RWPE2 (cell line): ENCODE measurements at places on chromosomes 1 and 21.

DNA sequence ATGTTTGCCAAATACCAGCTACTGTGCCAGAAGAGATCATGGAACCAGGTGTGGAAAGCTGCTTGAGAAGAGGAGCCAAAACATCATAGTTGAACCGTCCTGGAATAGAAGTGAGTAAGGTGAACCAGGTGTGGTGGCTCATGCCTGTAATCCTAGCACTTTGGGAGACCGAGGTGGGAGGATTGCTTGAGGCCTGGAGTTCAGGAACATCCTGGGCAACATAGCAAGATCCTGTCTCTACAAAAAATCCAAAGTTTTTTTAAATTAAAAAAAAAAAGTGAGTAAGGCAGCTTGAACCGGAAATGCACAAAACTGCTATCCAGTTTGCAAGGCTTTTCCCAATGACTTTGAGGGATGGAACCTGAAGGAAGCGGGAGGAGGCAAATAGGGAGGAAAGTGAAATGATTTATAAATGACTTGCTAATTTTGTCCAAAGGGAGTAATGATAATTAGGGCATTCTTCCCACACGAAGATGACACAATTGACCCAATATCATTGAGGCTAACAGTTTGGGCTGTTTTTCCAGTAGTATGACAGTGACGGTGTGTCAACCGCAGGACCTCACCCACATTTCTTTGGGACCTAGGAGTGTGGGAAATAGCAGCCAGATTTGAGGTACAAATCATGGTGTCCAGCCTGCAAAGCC lies 1.5 kb upstream of the CNN3 start:
- DNase-seq, result no peak

- DNase-seq, result no peak
Observed at GRCh38 chr1:224733027-224733911, 117.2 kb downstream of the CNIH3 start.

DNA sequence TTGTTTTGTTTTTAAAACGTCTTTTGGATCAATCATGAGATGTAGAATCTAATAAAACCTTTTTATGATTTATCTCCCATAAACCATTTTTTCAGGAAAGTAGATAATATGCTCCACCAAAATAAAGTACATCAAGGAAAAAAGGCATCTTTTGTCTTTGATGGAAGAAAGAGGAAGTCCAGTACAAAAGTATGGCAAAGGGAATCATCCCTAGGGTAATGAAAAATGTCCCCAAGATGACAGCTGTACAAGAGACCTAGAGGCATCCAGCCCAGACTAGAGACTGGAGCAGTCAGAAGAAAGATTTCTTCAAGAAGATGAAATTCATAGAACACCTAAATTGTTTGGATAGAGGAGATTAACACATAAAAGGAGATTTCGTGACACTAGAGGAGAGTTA lies 32.3 kb upstream of the GFI1 start:
- DNase-seq, result no peak

DNA sequence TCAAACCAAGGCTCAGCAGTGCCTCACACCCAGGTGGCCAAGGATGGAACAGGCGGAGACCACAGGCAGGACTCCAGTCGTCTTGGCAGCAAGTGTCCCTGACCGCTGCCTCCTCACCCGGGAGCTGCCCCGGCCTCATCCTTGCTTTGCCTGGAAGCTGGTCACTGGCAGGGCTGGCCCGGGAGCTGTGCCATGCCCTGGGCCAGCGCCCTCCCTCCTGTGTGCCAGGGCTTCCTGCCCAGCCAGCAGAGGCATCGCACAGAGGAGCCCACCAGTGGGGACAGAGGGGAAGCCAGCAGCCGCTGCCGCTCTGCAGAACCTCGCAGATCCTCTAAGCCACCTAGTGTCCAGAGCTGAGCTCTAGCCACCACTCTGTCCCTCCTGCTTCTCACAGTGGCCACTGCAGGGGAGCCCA lies 7.8 kb downstream of the CASZ1 start:
- no peak for DNase-seq

GRCh38 chr1:173355281-173356031 lies 121.7 kb upstream of the PRDX6 start:
- no peak for DNase-seq

GRCh38 chr1:156654700-156655099 lies 12.8 kb downstream of the BCAN start:
- DNase-seq, result no peak

DNA sequence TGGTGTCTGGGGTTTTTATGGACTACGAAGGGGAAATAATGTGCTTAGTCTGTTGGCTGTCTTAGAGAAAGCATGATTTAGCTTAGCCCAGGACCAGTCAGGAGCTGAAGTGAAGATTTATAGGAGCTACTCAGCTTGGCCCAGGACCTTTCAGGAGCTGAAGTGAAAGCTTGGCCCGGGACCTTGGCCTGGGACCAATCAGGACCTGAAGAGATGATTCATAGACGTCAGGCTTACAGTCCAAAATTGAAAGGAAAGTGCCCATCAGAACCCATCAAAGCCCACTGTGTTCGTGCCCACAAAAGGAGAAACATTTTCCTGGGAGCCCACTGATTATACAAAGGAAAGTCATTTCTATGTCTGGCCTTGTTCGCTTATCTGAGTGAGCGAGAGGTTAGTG lies 35.6 kb downstream of the MSTO1 start:
- DNase-seq, result no peak

GRCh38 chr1:109827466-109827865 lies 63.7 kb upstream of the EPS8L3 start:
- DNase-seq, result no peak

DNA sequence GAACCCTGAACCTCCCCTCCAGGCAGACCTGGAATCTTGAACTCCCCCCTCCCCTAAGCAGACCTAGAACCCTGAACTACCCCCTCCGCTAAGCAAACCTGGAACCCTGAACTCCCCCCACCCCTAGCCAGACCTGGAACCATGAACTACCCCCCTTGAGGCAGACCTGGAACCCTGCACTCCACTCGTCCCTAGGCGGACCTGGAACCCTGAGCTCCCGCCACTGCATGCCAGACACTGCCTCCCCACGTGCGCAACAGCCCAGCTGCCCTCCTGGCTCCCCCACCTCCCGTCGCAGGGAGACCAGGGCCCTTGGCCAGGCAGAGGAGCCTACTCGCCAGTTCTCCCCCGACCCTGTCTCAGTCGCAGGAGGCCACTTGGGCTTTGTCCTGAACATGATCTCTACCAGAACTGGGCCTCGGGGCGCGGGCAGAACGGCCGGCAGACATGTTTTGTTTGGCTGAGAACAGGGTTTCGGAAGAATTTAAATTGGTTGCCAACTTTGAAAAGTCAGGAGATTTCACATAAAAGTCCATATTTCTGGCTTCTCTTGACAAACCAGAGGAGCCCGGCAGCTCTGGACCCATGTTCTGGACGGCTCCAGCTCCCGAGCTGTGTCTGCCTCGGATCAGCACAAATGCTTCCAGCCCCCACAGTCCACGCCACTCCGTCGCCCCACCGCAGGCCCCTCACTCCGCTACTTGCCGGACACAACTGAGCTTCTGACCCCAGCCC lies 9.2 kb upstream of the PLEKHG5 start:
- no peak for DNase-seq

DNA sequence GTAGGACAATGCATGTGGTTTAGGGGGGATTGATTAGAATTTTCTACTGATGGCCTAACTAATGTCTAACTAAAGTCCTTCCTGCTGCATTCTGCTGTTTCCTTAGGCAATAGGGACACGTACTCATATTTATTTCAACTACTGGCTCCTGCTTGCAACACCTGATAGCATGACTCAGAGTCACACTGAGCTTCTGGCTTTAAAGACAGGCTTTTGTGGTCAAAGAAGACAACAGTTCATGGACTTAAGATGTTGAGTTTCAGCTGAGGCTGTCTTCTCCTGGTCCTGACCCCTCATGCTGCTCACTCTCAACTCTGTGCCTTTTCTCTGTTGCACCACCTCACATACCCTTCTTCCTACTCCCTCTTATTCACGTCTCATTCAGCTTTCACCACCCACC lies 29.1 kb upstream of the TRABD2B start:
- no peak for DNase-seq

GRCh38 chr1:115458426-115459114 lies 120.5 kb upstream of the NGF start:
- no peak for DNase-seq

DNA sequence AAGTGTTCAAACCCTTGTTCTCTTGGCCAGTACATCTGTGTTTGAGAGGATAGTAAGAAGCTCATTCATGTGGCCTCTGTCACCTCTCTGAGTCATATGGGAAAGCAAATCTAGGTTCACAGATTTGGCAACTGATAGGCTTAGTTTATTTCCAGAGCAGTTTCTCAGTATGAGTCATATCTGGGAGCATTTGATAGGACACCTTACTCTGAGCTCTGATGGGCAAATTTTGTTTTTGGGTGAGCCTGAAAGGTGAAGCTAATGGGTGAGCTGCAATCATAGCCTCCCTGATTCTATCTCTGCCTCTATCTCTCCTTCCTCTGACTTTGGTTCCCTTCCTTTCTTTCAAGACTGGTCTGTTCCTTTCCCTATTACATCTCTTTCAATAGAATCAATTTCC lies 134.4 kb downstream of the S1PR1 start:
- no peak for DNase-seq

DNA sequence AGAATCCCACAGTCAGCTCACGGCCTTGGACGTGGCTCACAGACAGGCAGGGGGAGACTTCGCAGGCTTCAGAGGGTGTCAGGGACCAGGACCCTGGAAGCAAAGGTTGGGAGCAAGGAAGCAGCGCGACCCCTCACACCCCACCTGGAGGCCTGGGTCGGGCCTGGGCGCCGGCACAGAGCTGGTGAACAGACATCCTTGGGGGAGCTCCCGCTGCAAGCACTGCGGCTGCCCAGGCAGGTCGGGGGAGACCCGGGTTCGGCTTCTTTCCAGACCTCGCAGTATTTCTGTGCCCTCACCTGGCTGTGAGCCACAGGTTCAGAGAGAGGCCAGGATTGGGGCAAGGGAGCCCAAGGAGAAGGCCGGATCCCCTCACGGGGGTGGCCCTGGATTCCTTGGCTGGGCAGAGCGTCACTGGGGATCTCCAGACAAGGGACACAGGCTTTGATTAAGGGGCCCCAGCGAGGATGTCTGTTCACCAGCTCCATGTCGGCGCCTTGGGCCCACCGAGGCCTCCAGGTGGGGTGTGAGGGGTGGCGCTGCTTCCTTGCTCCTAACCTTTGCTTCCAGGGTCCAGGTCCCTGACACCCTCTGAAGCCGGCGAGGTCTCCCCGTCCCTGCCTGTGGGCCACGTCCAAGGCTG lies 37.9 kb upstream of the TSPEAR start:
- no peak for DNase-seq

GRCh38 chr1:195851804-195852203 lies 756.4 kb downstream of the KCNT2 start:
- no peak for DNase-seq

DNA sequence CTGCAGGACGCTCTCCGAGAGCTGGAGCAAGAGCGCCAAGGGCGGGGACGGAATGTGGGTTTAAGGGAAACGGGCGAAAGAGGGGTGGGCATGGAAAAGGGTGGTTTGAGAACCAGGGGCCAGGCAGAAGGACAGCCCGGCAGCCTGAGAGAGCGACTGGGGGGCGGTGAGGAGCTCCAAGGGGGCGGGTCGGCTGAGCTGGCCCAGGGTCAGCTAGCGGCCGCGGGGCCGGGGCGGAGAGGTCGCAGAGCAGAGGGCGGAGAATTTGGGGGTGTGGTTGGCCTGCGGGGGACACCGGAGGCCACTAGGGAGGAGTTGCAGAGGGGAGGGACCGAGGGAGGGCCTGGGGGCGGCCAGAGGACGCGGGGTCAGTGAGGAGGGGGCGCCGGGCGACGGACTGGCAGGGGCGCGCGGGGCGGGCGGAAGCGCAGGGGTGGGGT lies 54.7 kb downstream of the NDUFS5 start:
- no peak for DNase-seq

- no peak for DNase-seq
Observed at GRCh38 chr1:61084491-61085031, 2.2 kb downstream of the NFIA start.

DNA sequence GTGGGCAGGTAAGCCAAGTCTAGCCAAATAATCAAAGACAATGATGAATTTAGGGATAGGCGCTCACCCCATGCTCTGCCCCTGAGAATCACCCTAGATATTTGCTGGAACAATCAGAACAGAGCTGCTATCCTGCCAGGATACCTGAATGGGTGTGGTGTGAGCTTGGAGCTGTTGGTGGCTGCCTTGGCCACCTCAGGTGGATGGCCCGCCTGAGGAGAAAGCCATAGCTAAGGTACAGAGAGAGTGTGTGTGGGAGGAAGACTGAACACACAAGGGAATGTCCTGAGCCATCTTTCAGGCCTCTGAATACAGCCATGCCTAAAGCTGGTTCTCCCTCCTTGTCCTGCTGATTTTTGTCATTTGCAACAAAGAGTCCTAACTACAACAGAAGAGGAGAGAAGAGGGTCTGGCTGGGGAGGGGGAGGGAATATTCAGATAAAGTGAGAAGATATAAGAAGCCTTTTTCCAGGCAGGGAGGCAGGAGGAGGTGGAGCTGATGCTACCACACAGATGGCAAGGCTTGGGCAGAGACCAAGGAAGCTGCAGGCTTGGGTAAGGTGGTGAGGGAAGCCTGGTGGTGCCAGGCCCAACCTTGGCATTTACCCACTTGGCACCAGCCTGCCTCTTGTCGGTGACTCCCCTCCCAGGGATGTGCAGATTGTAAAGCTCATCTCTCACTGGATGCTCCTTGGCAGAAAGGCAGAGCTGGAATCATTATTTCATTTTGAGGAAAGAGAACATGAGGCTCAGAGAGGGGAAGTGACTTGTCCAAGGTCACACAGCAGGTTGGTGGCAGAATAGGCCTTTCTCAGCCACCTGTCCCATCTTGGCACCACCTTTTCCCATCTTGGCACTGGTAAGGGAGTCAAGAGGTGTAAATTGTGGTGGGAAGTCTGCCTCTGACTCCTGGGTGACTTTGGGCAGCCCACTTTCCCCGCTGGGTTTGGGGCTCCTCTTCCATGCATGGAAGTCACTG lies 49.7 kb downstream of the NKAIN1 start:
- no peak for DNase-seq

DNA sequence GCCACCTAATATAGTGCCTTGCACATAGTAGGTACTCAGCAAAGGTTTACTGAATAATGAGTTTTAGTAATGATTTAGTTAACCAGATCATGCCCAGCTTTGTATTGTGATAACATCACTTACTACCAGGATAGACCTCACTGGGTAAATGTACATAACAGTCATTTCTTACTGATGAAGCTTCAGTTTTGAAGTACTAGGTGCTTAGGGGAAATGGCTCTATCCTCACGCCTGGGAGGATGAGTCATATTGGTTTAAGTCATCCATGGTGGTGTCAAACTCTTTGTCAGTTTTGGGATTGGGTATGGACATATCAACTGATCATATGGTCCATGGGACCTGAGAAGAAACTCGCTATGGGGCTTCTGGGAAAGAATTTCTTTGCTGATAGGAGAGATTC lies 90.6 kb upstream of the USP24 start:
- DNase-seq, result no peak

GRCh38 chr1:91752324-91752723 lies 133.6 kb downstream of the TGFBR3 start:
- no peak for DNase-seq

DNA sequence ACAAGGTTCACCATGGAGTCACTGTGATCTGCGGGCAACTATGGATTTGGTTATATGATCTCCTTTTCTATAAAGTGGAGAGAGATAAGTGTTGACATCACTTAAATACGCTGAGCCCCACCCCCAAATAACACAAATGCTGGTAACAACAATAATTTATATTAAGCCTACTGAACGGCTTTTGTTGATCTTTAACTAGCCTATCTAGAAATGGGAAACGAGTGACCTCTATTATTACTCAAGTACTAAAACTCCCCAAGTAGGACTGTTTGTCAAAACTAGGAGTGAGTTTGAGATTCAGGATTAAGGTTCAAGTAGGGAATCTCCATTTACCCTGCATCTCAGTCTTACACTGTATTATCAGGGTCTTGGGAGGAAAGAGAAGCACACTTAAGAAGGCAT lies 52.2 kb downstream of the MAP3K7CL start:
- DNase-seq, result no peak

GRCh38 chr1:161342821-161343220 lies 24.9 kb downstream of the CFAP126 start:
- no peak for DNase-seq
